ENCODE measurements at places on chromosomes 12 and 14. TPM values are rescaled to one million over a fixed set of nuclear protein-coding genes. Genes with fewer than 3 reads are reported as not detected.

DNA sequence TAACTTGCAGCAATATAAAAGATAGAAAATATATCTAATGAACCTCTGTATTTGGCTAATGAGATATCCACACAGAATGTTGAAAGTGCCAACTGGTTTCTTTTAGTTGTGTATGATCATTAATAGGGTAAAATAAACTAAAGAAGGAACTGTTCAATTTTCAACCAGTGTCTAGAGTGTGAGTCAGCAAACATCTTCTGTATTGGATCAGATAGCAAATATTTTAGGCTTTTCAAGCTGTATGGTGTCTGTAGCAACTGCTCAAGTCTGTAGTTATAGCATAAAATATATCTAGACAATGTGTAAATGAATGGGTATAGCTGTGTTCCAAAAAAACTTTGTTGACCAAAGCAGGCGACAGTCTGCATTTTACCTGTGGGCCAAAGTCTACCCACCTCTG, 23.5 kb upstream of the NOVA1 start:
- DNase-seq, result no peak

- no peak for DNase-seq
Observed at GRCh38 chr12:100823963-100824362, 29.4 kb downstream of the ANO4 start.

DNA sequence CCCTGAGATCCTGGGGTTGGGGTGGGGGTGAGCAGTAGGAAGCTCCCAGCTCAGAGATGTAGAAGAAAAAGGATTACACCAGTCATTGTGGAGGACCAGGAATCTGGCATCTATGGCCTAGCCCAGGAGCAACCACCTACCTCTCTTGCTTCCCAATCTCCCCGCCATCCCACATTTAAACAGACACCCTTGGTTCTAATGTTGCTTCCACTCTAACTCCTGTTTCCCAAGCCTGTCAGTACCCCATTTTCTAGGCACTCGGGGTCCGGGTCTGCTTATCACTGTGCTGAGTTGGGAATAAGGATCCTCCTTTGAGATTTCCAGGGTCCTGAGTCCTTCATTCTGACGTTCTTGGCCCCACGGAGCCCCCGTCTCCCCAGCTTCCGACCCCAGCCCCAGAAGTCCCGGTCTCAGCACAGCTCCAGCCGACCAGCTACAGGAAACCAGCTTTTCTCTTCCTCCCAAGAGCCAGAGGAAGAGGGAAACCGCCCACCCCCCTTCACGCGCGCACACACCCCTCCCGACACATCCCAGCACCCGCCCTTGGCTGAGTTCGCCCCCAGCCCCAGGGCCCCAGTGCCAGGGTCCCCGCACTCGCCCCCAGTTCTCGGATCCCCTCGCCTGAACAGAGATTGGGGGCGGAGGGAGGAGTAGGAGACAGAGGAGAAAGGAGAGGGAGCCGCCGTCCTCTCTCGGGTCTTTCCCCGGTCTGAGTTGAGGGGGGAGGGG, 1.2 kb downstream of the ITGA5 start:
- no peak for DNase-seq

KLRC4 gene
- 0.47 TPM for total RNA-seq

GRCh38 chr12:18551701-18552100, 186.1 kb downstream of the PLCZ1 start:
- no peak for DNase-seq

DNA sequence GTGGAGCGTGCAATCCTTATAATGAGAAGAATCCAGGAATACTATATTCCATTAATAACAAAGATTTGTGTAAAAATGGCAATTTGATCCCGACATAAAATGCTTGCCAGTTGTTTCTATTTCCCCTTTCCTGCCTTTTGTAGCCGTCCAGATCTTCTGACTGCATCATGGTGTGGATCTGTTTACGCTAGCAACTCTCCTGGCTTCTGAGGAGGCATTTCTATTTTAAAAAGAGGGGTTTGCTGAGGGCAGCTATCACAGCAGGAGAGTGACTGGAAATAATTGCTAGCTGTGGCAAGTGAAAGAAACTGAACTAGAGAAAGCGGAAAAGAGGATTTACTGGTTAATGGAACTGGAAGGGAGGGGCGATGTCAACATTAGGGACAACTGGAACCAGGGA, 145.6 kb downstream of the ATP23 start:
- no peak for DNase-seq

GRCh38 chr14:63493246-63493645, 49.9 kb downstream of the PPP2R5E start:
- no peak for DNase-seq

- DNase-seq, result no peak
Observed at GRCh38 chr12:105107171-105107493, 399 bp upstream of the WASHC4 start.

DNA sequence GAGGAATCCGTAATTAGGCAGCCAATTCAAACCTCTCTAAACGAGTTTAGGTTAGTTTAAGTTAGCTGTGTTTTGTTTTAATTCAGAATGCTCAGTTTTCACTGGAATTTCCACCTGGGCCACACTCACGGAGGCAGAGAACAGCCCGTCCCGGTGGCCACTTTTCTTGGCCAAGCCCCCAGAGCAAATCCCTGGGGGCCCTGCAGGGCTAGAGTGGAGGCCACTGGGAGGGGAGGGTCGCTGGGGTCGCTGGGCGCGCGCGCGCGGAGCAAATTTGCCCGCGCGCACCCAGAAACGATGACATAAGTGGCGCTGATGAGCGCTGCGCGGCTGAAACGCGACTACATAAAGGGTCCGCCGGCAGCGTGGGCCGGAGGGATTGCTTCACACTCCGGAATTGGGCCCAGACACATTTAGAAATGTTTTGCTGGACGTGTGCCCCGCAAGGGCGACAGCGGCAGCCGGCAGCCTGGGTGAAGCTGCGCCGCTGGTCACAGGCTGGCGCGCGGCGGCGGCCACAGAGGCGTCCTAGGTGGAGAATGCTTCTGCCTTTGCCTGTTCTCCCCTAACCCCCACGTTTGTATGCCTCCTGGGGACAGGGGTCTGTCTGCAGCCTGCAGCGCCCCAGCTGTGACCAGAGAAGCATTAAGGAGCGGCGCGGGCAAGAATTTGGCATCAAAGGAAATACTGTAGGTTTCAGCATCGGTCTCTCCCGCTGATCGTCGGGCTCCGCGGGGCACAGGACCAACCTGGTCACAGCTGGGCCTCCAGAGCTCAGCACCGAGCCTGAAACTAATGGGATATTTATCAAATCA, 37.9 kb upstream of the TBX5 start:
- no peak for DNase-seq

JPH4 gene
- total RNA-seq, result 0.30 TPM

WASHC3 gene
- 30.6 TPM for total RNA-seq

DNA sequence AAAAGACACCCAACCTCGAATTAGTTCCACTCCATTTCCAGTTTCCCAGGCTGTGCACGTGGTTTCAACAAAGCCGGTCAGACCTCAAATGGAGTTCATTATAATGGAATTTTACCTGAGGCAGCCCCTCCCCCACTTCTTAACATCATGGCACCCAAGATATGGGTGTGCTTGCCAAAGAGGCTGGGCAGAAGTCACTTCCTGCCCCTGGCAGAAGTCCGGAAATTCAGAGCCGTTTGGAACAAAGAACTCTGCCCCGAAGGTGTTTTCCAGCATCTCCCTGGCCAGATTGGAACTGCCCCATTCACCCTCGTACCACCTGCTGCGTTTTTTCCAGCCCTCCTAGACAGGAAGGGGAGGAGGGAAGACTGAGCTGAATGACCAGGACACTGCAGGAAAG, 8.2 kb downstream of the VDR start:
- peak; percentile 83 for DNase-seq

GRCh38 chr14:61997161-61997560, 234.9 kb downstream of the SNAPC1 start:
- DNase-seq, result no peak

DNA sequence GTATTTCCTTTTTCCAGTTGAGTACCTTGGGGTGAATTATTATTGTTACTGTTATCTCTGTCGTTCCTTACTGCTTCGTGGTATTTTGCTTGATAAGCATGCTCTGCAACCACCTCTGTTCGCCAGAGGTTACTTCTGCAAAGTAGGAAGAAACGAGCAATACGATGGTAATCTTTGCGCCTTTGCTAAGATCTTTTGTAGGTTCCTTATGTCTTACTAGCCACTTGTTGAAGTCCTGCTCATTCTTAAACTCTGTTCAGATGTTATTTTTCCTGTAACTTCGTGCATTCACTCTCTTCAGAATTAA, 729 bp upstream of the M6PR start:
- DNase-seq, result no peak

- DNase-seq, result peak; percentile 49
Observed at GRCh38 chr12:6644903-6645302, 2.3 kb downstream of the ACRBP start.

DNA sequence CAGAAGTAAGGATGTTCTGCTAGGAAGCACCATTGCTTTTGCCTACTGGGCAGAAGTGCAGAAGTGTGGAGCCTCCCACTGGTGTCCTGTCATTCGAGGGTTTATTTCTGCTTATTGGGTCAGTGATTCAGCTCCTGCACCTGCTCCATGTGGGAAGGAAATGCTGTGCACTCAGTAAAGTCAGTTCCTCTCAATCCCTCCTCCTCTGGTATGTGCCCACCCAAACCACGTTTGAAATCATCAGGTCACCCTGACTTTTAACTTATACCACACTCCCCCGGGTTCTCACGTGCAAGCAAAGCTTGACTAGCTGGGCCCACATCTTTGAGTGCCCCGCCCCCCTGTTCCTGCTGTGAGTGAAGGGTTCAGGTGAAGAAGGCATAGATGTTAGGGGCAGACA, 223.7 kb downstream of the CHST11 start:
- DNase-seq, result no peak

STON2 gene
- 15.1 TPM for total RNA-seq

Measured in colonic mucosa (tissue), 4 donors.